ENCODE measurements at places on chromosomes 7 and 10. TPM values are rescaled to one million over a fixed set of nuclear protein-coding genes. Genes with fewer than 3 reads are reported as not detected.

Gene SLC26A4
- 0.61 TPM for total RNA-seq

Gene WNT8B
- total RNA-seq: not detected

Gene TMEM270
- total RNA-seq: not detected

Gene SLC16A9
- total RNA-seq: 1.1 TPM

Gene INMT
- total RNA-seq: 70.5 TPM

Gene SPDYE2
- not detected for total RNA-seq

Gene IGF2BP3
- total RNA-seq: 1.5 TPM

Gene HOXA9
- 1.2 TPM for total RNA-seq

Gene NKX2-3
- total RNA-seq: not detected

Gene UNCX
- total RNA-seq: not detected

Gene CRHR2
- not detected for total RNA-seq

Gene OPN1SW
- not detected for total RNA-seq

Gene RBM20
- total RNA-seq: 0.94 TPM

Gene ZNF518A
- total RNA-seq: 11.9 TPM

Gene BAG3
- 37.9 TPM for total RNA-seq

Gene PDE6C
- not detected for total RNA-seq

Measured in upper lobe of left lung (tissue), 6 donors.